ENCODE measurements at places on chromosomes 6 and 20.
A peak's percentile ranks its signal among the peaks of the same experiment; 100 is the strongest.

- no peak for DNase-seq
- no peak overlapping the region for H3K27ac ChIP-seq
- no peaks in the 10 kb centered on the region for H3K27me3 ChIP-seq
- peaks cover 3% of the 10 kb centered on the region for H3K36me3 ChIP-seq
Observed at GRCh38 chr6:15748341-15748740, 85.5 kb upstream of the DTNBP1 start.

- no peak for DNase-seq
- H3K36me3 ChIP-seq, result peaks cover 10% of the 10 kb centered on the region
- H3K4me1 ChIP-seq, result peaks cover 5% of the 10 kb centered on the region
- no peaks in the 10 kb centered on the region for H3K27me3 ChIP-seq
- H3K4me3 ChIP-seq, result no peak overlapping the region
Observed at GRCh38 chr6:42251500-42251899, 33.8 kb upstream of the MRPS10 start.

DNA sequence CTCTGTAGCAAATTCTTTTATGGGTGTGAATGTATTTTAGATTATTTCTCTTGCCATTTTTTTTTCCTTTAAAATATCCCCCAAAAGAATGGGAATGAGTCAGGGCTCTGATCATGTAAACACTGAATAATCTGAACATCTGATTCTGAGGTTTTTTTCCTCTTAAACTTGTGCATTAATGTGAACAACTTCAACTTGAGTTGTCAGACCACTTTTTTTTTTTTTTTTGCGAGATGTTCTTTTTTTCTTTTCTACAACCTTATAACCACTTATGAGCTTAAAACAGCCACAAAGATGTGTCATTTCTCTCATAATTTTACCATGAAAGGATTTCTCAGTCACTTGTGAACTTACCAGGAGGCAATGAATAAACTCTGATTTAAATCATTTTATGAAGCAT lies 85.3 kb downstream of the TBC1D7 start:
- no peak overlapping the region for H3K27ac ChIP-seq
- H3K27me3 ChIP-seq, result peaks cover 4% of the 10 kb centered on the region
- H3K36me3 ChIP-seq, result no peaks in the 10 kb centered on the region
- H3K4me1 ChIP-seq, result no peaks in the 10 kb centered on the region
- no peak for DNase-seq
- no peak overlapping the region for H3K4me3 ChIP-seq

DNA sequence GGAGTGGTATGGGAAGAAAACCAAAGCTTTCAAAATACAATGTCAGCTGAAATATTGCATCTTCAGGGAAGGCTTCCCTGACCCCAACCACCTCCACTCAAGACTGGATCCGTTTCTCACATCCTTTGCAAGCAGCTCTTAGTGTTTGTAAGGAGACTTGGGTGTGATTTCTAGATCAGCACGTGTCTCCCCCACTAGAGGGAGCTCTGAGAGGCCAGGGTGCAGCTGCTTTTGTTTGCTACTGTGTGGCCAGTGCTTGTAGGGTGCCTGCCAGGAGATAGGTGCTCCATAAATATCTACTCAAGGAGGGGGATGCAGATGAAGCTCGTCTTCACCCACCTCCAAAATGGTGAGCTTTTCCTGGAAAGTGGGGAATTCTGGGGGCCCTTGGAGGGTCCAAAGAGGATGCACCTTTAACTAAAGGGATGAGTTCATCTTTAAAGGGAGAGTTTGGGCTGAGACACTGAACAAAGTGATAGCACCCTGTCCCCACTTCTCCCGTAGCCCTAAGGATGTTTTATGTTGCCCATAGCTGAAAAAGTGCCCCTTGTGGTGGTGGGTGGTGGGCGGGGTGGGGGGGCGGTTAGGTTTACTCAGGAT lies 52.6 kb upstream of the MAFB start:
- H3K36me3 ChIP-seq, result no peaks in the 10 kb centered on the region
- H3K27ac ChIP-seq, result no peak overlapping the region
- DNase-seq, result peak; percentile 67
- H3K4me3 ChIP-seq, result no peak overlapping the region
- peaks cover 3% of the 10 kb centered on the region for H3K27me3 ChIP-seq

GRCh38 chr6:143872201-143872600 lies 7.9 kb downstream of the ZC2HC1B start:
- no peak for DNase-seq
- no peak overlapping the region for H3K4me3 ChIP-seq
- H3K27me3 ChIP-seq, result no peaks in the 10 kb centered on the region
- H3K36me3 ChIP-seq, result peaks cover 3% of the 10 kb centered on the region

All from activated CD4-positive, alpha-beta T cell treated with anti-CD3 and anti-CD28 coated beads for 36 hours (primary cell).